Inflammatory macrophage treated with lipopolysaccharide for 1 hour (primary cell): ENCODE measurements at places on chromosomes 5 and 9.

DNA sequence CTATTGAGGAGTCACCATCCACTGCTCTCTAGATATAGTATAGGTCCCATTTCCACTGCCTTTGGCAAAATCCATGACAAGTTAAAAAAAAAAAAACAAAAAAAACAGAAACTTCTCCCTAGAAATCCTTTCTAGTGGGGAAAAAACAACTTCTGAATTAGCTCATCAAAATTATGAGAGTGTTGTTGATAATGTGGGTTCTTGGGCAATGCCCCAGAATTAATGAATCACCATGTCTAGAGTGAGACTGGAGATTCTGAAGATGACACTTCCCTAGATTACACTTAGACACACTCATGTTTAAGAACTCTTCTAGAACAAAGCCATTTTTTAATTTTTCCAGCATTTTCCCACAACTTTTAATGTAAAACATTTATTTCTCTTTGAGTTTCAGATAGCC, 728.0 kb upstream of the C9orf72 start:
- DNase-seq = no peak

DNA sequence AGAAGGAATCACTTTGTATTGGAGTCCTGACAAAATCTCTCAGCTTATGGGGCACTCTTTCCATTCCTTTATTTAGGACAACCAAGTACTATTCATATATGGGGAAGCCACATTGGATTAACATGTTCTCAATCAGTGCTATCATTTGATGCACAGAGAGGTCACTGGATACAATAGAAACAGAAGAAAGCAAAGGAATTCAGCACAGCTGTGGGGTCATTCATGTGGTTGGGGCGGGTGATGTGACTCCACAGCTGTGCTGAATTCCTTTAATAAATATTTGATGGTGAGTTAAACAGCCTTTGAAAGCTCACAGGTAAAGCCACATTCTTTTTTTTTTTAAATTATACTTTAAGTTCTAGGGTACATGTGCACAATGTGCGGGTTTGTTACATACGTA, 854 bp upstream of the TEX48 start:
- no peak for DNase-seq

DNA sequence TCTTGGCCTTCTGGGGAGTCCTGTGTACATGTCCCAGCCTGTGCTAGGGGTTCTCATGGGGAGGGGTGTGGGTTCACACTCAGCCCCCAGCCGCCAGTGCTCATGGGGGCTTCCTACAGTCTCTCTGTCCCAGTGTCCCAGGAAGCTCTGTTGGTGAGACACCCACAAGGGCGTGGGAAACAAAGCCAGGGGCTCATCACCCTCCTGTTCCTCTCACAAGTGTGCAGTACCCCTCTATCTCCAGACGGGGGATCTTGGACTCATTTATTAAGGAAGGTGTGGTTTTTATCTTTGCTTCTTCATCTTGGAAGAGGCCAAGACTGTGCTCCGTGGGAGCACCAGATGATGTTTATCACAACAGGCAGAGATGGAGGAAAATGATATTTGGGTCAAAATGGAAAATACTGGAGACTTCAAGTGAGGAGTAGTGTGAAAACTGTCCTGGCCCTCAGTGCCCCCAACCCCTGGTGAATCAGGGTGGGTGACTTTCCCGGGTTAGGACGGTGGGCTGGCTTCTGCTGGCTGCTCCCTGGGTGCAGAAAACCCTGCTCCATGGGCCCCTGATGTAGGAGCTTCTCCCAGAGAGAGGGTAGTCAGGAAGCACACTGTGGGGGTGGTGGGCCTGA, 15.2 kb downstream of the TMEM171 start:
- peak; percentile 11 for DNase-seq

GRCh38 chr5:100406640-100407039, 128.5 kb upstream of the FAM174A start:
- no peak for DNase-seq

DNA sequence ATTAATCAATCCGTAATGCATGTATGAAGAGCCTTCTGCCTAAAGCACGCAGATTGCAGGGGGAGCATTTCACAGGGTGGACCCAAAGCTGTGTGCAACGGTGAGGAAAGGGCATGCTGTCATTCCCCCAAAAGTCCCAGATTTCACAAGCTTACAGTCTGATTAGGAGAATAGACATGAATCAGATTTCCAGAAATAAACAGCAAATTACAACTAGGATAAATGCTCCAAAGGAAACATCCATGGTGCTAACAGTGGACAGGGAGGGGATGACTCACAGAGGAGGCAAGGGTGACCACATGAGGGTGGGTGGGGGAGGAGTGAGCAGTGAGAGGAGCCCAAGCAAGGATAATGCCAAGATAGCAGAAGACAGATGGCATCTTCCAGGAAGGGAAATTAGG, 258.4 kb upstream of the TAS2R1 start:
- DNase-seq = peak; percentile 2

DNA sequence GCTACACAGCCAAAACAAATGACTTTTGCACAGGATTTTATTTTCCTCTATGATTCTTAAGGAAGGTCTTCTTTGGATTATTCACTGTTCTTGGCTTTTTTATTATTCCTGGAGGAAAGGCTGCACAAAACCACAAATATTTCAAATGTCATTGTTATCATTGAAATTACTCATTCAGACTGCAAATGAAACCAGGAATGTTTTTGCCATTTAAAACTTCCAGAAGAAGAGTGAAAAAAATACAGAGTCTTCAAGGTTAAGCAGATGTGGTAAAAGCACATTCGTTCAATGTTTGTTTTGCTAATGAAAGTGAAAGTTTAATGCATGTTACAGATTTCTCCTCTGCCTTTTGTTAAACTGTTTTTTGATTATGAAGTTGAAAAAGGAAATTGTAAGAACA, 238.2 kb downstream of the TLE4 start:
- no peak for DNase-seq

- no peak for DNase-seq
Measured at GRCh38 chr5:74233571-74233970, 407.0 kb downstream of the ENC1 start.

DNA sequence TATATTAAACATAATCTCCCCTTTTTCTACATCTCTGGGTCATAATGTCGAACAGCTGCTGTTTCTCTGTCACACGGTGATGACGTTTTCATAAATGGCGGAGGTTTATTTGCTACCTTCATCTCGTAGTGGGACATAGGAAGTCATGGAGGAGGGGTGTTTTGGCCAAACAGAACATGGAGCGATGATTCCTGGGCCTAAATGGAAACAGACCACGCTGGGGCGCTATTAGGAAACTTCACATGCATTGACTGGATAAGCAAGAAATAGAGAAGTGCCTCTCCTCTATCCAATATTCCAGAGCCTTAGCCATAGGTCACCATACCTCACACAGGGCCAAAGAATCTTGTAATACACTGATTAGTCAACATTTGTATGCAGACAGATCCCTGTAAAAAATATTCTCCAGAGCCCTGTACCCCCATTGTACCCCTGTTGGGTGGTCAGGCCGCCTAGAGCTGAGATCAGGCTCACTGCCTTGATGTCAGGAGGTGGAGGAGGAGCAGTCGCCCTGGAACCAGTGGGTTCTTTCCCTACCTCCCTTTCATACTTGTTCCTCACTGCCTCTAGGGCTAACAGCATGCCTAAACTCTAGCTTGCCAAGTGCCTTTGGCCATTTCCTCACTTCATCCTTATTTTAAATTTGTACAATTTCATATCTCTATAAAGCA, 77.8 kb upstream of the SPIN1 start:
- peak; percentile 74 for DNase-seq

DNA sequence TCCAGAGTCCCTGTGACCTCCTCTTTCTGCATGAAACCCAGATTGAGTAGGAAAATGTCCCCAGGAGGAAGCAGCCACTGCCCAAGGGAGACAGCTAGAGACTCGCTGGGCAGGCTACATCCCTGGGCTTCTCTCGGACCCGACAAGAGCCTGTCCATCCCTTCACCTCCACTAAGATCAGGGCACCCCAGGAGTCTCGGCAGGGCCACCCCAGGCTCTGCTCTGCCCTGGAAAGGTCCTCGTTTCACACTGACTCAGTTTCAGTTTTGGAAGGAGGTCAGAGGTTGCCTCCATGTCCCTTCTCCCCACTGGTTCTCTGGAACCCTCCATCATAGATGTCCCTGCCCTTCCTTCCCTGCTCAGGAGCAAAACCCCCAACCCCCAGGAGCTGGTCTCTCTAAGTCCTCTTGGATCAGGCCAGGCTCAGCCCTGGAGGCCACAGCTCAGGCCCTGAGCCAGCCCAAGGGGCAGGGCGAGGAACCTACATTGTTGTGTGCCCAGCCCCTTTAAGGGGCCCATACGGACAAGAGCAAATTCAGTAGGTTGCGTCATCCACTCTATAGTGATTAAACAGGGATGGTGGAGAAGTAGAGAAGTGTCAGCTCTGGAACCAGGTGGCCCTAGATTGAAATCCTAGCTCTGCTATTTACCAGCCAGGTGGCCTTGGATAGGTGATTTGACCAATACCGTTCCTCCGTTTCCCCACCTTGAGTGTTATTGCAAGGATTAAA, 37.4 kb downstream of the C9orf50 start:
- no peak for DNase-seq

DNA sequence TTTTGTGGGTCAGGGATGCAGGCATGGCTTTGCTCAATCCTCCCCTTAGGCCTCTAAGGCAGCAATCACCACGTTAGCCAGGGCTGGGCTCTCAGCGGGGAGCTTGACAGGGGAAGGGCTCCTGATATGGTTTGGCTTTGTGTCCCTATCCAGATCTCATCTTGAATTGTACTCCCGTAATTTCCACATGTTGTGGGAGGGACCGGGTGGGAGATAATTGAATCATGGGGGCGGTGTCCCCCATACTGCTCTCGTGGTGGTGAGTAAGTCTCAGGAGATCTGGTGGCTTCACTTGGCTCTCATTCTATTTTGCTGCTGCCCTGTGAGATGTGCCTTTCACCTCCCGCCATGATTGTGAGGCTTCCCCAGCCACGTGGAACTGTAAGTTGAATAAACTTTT, 11.5 kb upstream of the IRX4 start:
- no peak for DNase-seq

- DNase-seq = peak; percentile 84
Measured at GRCh38 chr5:66595756-66596635, at the start of gene MAST4. MAST4 (plus strand) TSS chr5:66596393; CDS start chr5:66596656, 263 bp downstream.

GRCh38 chr9:134027561-134027960, 2.3 kb downstream of the BRD3OS start:
- DNase-seq = no peak

DNA sequence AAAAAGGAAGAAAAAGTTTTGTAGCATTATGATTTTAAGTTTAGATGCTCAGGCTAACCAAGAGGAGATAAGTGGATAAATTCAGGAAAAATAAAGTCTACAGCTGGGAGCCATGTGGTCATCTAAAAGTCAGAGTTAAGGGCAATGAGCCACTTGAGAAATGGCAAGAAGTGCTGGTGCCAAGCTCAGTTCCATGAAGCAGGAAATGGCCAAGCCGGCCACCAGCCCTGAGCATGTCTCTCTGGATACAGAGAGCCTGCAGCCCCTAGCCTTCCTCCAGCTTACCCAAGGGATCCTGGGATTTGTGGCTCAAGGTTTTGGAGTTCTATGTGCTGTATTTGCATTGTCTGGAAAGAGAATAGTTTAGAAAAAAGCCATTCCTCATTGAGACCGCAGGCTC, 12.2 kb upstream of the S1PR3 start:
- DNase-seq = no peak

- DNase-seq = peak; percentile 42
Measured at GRCh38 chr5:173670130-173670651, 53.7 kb upstream of the BOD1 start.

DNA sequence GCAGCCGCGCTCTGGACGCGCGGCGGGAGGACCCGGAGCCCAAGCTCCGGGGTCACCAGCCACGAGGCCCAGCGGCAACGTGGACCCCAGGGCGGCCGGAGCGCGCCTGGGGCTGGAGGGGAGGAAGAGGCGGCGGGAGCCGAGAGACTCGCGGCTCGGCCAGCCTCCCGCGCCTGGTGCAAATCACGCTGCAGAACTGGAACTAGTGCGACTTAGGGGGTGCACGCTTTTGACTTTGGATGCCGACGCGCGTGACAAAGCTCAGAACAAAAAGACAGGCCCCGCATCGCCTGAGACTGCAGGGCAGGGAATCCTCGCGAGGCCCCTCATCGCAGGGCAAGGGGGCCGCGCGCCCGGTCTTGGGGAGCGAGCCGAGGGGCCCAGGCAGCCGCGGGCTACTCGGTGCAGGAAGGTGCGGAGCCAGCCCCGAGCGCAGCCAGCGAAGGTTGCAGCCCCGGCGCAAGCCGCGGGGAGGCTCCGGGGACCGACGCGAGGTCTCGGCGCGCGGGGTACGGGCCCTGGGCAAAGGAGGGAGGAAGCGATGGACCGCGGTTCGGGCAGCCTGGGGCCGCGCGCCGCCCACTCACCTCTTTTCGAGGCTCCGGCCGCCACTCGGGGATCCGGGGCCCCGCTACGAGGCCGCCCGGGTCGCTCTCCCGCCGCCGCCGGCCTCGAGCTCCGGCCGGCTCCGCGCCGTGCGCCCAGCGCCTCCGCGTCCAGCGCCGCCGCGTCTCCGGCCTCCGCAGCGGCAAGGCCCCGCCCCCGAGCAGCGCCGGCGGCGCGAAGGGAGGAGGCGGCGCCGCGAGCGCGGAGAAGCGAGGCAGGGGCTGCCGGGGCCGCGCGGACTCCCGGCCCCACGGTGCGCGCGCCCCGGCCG, at the start of gene GOLM1:
GOLM1 (minus strand) TSS at position 735 of the 877 bp plus-strand sequence. CDS start 20,238 bp downstream, outside the sequence.
- peak; percentile 25 for DNase-seq

- no peak for DNase-seq
Measured at GRCh38 chr9:121738411-121738810, 87.0 kb downstream of the DAB2IP start.

GRCh38 chr5:97839341-97840086, 656.5 kb upstream of the RIOK2 start:
- no peak for DNase-seq

GRCh38 chr5:36897616-36898015, 21.0 kb downstream of the NIPBL start:
- DNase-seq = no peak

DNA sequence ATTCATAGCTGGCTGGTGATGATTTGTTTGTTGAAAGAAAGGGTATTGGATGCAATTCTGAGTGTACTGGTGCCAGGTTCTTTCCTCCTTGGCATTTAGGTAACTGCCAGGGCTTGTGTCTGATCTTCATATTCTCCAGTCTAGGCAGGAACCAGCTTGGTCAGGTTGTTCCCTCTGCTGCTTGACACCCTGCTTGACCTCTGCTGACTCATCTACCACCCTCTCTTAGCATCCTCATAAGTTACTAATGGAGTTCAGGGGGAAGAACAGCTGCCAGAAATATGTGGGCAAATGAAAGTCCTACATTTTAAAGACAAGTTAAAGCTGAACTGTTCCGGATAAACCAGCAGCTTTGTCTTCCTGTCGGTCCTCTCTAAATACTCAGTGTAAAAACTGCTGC, 116.1 kb upstream of the TNC start:
- no peak for DNase-seq
